Fibroblast of the aortic adventitia (primary cell): ENCODE measurements at places on chromosomes 13 and 19.

- peak; percentile 70 for DNase-seq
Observed at GRCh38 chr13:41691274-41691673, 233.9 kb downstream of the RGCC start.

- no peak for DNase-seq
Observed at GRCh38 chr19:37572203-37572602, 22.4 kb downstream of the ZNF571 start.

DNA sequence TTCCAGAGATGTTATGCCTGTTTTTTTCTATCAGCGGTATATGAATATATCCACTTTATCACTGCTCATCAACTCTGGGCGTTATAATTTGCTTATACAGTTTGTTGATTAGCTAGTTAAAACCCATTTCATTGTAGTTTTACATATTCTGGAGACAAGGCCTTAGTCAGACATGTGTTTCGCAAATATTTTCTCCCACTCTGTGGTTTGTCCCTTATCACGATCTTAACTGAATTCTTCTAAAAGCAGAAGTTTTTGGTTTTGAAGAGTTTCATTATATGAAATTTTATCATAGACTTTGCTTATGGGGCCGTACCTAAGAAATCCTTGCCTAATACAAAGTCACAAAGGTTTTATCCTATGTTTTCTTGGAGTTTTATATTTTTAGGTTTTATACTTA is 84.6 kb downstream of the FRY start:
- DNase-seq = peak; percentile 7

DNA sequence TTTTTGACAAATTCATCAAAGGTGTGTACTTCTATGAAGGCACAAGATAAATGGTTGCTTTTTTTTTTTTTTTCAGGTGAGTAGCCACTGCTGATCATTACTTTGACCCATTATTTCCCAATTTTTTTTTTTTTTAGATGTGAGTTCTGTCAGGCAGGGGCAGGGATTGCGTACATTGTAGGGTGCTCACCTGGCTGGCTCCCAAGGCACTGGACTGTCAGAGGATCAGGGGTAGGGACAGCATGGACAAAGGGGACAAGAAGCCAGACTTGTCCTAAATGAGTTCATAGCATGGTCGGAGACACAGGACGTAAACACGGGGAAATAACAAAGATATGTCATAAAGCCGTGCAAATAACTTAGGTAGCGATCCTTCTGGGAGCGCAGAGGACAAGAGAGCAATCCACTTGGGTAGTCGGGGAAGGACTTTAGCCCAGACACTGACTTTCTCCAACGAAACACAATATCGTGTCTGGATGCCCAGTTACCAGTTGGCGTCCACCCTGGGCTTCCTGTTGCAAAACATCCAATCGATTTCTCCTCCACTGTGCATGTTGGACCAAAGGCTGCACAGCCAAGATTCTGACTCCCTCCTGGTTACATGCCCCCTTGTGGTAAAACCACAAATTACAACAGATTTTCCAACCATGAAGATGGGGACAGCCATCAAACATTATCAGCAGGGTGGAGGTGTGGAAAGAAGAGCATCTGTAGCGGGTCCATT is 27.5 kb upstream of the KATNAL1 start:
- DNase-seq = peak; percentile 22

- DNase-seq = peak; percentile 94
Observed at GRCh38 chr19:38247734-38248268, 8.4 kb downstream of the PPP1R14A start.

- no peak for DNase-seq
Observed at GRCh38 chr13:67630640-67631039, 400.5 kb upstream of the PCDH9 start.

GRCh38 chr13:77502104-77502720 is 33.3 kb upstream of the SCEL start:
- DNase-seq = no peak

- no peak for DNase-seq
Observed at GRCh38 chr13:74017301-74018061, 116.7 kb downstream of the KLF12 start.

DNA sequence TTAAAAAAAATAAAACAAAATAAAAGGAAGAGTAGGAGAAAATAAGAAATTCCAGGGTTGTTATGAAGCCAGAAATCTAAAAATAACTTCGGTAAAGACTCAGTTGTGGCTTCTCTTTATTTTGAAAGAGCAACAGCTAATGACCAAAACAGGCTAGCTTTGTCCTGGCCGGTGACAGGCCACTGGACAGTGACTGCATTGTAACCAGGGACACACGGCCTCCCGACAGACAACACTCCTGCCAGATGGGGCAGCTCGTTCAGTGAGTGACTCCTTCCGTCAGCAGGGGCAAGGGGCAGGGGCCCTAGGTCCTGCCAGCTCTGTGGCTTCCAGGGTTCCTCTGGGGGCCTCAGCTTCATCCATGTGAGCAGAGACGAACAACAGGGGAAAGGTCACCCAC is 173.4 kb downstream of the KATNAL1 start:
- DNase-seq = no peak

GRCh38 chr19:50555033-50555432 is 13.2 kb downstream of the LRRC4B start:
- no peak for DNase-seq
